ENCODE measurements at places on chromosomes 13 and 19. TPM values are rescaled to one million over a fixed set of nuclear protein-coding genes. Genes with fewer than 3 reads are reported as not detected.

The PCDH9 gene
- polyA plus RNA-seq, result 0.08 TPM

The SLITRK5 gene
- not detected for polyA plus RNA-seq

The NLRP7 gene
- polyA plus RNA-seq, result not detected

The ZNF627 gene
- polyA plus RNA-seq, result 12.3 TPM

The TNFAIP8L1 gene
- polyA plus RNA-seq, result 8.0 TPM
